Keratinocyte (primary cell): ENCODE measurements at places on chromosomes 2 and 18.

DNA sequence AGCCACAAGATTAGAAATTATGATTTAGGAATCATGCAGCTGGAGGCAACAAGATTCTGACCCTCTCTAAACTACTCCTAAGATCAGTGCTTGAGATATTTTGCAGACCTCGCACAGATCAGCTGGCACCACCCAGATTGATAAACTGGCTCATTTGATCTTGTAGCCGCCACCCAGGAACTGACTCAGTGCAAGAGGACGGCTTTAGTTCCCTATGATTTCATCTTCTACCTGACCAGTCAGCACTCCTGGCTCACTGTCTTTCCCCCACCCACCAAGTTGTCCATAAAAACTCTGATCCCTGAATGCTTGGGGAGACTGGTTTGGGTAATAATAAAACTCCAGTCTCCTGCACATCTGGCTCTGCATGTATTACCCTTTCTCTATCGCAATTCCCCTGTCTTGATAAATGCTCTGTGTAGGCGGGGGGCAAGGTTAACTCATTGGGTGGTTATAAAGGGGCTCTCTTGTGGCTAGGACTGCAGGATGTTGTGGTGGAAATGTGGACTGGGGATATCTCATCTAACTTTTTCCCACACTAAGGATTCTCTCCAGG lies 96.1 kb downstream of the ARL6IP6 start:
- no peak for DNase-seq

DNA sequence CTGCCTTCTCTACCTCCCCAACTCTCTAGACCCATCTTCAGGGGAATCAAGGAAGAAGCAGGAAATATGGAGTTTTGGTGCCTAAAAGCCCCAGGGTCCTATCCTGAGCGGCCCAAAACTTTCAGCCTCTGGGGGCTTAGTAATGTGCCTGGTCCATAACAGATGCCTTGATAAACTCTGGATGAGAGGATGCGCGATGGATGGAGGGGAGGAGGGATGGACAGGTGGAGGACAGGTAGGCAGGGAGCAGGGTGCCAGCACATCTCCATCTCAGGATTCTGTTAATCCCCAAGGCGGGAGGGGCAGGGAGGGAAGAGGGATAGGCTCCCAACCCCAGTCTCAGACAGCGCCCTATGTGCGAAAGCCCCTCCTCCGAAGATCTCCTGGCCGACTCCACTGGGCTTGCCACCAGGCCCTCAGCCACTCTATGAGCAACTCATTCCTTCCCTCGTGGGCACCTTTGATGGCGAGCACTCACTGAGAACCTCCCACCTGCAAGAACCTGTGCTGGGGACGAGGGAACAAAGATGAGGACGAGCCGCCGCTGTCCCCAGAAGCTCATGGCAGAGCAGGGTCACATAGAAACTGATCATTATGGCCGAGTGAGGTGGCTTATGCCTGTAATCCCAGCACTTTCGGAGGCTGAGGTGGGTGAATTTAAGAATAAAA lies 23.1 kb downstream of the HS1BP3 start:
- DNase-seq = no peak

- DNase-seq = no peak
Observed at GRCh38 chr2:36781907-36782720, 85.6 kb downstream of the VIT start.

DNA sequence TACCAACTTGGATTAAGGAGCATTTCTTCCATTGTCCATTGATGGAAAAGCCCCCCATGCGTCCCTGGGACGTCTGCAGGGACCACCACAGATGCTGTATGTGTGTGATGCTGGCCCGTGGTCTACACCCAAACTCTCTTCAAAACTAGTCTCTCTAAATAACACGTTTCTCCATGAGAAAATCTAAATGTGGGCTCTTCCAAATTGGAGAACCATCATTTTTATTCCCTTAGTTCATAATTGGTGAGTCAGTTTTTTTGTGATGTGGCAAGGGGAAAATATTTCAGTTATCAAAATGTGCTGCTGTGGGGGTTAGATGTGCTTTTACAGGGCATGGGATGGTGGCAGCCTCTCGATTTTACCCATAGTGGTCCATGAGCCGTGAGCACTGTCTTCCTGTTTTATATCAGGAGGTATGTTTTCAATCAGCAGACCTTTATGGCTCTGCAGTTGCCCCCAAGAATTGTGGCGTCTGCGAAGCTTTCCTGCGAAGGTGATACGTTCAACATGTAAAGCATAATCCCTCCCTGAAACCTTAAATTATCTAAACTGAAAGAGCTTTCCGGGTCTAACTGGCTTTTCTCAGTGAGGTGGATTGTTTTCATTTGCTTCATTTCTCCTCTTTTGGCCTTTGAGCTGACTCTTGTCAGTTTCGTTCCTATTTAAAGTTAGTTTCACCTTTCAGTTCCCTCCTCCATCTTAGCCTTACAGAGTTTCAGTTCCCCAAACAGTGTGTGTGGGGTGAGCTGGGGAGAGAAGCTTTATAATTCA lies 78.4 kb downstream of the SETBP1 start:
- no peak for DNase-seq

GRCh38 chr2:198731842-198732399 lies 725.8 kb downstream of the SATB2 start:
- DNase-seq = no peak

- DNase-seq = no peak
Observed at GRCh38 chr2:8134473-8134932, 547.4 kb upstream of the ID2 start.

DNA sequence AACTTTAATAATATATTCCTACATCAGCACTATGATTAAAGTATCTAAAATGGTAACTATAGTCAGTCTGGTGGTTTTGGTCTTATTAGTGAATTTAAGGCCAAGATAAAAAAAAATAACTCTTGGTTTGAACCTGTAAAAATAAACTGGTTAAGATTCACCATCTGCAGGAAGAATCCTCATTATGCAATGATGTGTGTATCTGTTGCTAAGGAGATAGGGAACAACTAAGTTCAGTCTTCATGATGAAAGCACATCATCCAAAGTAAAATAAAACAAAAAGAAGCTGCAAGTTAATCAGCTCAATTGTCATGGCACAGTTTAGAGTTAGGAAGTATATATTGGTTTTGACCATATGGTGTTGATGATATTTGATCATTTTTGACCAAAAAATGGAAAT lies 466.0 kb downstream of the NYAP2 start:
- no peak for DNase-seq

GRCh38 chr2:212686285-212686895 lies 147.8 kb upstream of the ERBB4 start:
- no peak for DNase-seq

- no peak for DNase-seq
Observed at GRCh38 chr2:216308576-216308975, 63.7 kb downstream of the MARCHF4 start.

DNA sequence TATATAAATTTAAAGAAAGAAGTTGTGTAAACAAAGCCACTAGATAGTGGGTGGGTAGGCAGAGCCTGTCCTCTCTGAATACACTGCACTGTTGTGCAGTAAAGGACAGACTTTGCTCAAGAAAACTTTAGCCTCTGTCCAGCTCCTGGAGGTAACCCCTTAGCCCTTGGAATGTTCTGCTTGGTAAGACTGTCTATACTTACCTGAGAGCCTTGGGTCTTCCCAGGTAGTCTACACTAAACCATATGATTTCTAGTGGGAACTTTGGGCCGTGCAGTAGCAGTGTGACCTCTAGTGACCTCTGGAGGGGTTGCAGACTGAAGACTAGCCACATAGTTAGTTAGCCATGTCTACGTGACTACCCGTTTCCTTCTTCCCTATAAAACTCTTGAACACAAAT lies 678.3 kb upstream of the NRXN1 start:
- DNase-seq = no peak

GRCh38 chr18:13395577-13395976 lies 177.0 kb downstream of the LDLRAD4 start:
- DNase-seq = no peak
